ENCODE measurements at places on chromosomes 12 and 14. TPM values are rescaled to one million over a fixed set of nuclear protein-coding genes. Genes with fewer than 3 reads are reported as not detected.
A peak's percentile ranks its signal among the peaks of the same experiment; 100 is the strongest.

The ANO2 gene
- not detected for total RNA-seq

The SERPINA3 gene
- 0.13 TPM for total RNA-seq

GRCh38 chr12:120539303-120539702 lies 5.1 kb downstream of the RNF10 start:
- peaks cover 38% of the 10 kb centered on the region for H3K4me1 ChIP-seq
- H3K36me3 ChIP-seq = peaks cover 65% of the 10 kb centered on the region
- DNase-seq = no peak
- no peaks in the 10 kb centered on the region for H3K27me3 ChIP-seq
- 0 out of 2 replicates have a peak overlapping the region, but pooled peaks have one; percentile 30 for H3K27ac ChIP-seq

The CAPRIN2 gene
- total RNA-seq = 29.4 TPM

DNA sequence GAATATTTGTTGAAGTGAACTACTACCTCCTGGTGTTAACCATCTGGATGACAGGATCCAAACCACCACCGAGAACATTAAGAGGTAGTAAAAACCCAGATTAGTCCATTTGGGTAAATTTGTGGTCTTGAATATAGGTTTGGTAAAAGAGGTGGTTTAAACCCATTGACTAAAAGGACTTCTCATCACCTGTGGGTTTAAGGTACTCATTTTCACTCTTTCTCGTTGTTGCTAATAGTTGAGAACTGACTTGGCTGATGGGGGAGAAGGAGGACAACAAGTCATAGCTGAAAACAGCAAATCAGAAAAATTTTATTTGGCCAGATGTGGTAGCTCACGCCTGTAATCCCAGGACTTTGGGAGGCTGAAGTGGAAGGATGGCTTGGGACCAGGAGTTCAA lies 59.2 kb downstream of the ACADS start:
- no peaks in the 10 kb centered on the region for H3K27me3 ChIP-seq
- H3K27ac ChIP-seq = no peak overlapping the region
- H3K36me3 ChIP-seq = peaks cover 3% of the 10 kb centered on the region
- no peak for DNase-seq
- peaks cover 8% of the 10 kb centered on the region for H3K4me1 ChIP-seq
- no peak overlapping the region for H3K4me3 ChIP-seq

- no peak overlapping the region for H3K27ac ChIP-seq
- H3K4me3 ChIP-seq = no peak overlapping the region
- H3K27me3 ChIP-seq = no peaks in the 10 kb centered on the region
- H3K36me3 ChIP-seq = no peaks in the 10 kb centered on the region
Measured at GRCh38 chr12:47340411-47341015, 260.8 kb upstream of the AMIGO2 start.

All from SJSA1 (cell line).